ENCODE measurements at places on chromosomes 6 and 20. TPM values are rescaled to one million over a fixed set of nuclear protein-coding genes. Genes with fewer than 3 reads are reported as not detected.

- no peak for DNase-seq
Measured at GRCh38 chr20:8079976-8080375, 52.1 kb upstream of the PLCB1 start.

DNA sequence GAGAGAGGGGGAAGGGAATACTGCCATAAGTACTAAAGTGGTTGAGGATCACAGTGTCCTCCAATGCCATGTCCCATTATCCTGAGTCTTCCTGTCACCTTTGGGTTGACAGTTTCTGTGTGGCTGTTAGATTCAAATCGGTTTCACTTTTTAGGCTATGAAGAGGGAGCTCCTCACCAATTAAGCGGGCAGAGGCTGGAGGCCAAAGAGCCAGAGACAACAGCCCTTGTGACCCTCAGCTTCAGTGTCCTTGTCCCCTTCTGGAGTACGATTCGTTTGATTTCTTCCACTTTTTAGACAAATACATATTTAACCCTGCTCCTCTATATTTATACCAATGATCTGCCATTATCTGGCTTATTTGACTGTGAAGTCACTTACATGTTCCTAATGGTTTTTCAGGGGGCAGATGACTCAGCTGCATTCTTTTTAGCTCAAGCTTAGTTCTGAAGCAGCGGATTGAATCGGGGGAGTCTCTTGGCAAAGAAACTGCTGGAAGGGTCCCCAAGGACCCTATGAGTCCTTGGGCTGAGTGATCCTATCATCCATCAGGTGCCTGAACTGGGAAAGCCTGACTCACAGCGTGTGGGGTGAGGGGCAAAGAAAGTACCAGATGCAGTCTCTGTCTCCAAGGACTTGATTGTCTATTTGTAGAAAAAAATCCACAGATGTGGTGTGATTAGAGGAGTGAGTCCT lies 18.2 kb downstream of the FERMT1 start:
- DNase-seq = no peak

DNA sequence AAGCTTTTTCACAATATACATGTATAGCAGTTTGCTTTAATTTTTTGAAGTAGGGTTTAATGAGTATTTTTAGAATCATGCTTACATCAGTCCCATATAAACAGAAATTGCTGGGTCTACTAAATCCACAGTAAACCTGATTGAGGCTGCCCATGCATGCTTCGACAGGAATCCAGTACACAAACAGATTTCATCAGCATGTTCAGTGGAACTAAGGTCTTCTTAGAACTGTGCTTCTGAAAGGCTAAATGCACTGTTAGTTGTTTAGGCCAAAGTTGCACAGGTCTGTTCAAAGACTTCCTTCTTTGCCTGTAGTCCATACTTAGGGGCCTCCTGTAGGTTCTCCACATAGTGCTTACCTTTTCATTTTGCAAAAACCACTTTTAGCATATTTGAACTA lies 42.5 kb upstream of the THBS2 start:
- no peak for DNase-seq

DNA sequence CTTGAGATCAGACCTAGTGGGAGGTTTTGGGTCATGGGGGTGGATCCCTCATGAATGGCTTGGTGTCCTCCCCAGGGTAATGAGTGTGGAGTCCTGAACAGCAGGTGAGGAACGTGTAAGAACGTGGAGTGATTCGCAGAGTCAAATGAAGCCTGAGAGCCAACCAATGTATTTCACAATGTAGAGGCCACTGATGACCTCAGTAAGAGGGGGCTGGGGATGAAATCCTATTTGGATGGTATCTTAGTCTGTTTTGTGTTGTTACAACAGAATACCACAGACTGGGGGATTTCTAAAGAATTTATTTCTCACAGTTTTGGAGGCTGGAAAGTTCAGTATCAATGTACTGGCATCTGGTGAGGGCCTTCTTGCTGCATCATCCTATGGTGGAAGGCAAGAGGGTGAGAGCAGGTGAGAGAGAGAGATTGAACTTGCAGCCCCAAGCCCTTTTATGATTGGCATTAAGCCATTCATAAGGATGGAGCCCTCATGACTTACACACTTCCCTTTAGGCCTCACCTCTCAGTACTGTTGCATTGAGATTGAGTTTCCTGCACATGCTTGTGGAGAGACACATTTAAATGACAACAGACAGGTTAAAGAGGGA lies 47.3 kb upstream of the HIVEP1 start:
- no peak for DNase-seq

- DNase-seq = no peak
Measured at GRCh38 chr20:52536841-52537400, 345.3 kb upstream of the ZFP64 start.

- DNase-seq = no peak
Measured at GRCh38 chr20:1493536-1493935, 2.3 kb upstream of the SIRPB2 start.

The CASS4 gene
- total RNA-seq = not detected

The MYCT1 gene
- total RNA-seq = not detected

Measured in HT-29 (cell line).